Effector CD8-positive, alpha-beta T cell (primary cell): ENCODE measurements at places on chromosomes 7 and 10.
A peak's percentile ranks its signal among the peaks of the same experiment; 100 is the strongest.

DNA sequence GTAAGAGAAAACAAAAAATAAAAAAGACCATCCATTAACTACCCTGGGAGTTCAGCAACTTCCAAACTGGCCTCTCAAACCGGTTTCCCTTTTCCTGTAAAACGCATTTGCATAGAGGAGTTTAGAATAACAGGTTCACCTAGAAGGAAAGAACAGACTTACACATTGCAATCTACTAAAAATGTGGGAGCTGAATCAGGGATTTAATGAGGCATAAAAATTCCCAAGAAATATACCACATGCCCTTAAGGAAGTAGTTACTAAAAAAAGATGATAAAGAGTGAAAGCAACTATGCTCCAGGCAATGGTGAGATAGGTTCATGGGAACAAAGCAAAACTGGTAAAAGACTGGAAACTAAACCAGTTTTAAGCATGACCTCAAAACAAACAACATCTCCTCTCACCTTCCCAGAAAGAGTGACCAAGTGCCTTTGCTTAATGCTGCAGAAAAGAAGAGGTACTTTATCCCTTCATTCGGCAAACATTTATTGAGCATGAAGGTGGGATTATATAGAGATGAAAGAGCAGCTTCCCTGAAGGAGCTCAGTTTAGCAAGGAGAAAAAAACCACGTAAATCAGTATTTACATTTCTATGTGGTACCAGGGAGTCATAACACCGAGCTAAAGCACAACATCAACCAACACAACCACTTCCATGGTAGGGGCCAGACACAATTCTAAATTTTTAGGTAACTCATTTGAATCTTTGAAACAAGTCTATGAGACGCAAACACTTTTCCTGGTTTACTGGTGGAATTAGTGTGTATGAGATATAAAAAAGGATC, 152.8 kb downstream of the SGMS1 start:
- no peak for DNase-seq

- DNase-seq = no peak
These were observed 10.4 kb downstream of the WASL start for GRCh38 chr7:123738356-123738755.

DNA sequence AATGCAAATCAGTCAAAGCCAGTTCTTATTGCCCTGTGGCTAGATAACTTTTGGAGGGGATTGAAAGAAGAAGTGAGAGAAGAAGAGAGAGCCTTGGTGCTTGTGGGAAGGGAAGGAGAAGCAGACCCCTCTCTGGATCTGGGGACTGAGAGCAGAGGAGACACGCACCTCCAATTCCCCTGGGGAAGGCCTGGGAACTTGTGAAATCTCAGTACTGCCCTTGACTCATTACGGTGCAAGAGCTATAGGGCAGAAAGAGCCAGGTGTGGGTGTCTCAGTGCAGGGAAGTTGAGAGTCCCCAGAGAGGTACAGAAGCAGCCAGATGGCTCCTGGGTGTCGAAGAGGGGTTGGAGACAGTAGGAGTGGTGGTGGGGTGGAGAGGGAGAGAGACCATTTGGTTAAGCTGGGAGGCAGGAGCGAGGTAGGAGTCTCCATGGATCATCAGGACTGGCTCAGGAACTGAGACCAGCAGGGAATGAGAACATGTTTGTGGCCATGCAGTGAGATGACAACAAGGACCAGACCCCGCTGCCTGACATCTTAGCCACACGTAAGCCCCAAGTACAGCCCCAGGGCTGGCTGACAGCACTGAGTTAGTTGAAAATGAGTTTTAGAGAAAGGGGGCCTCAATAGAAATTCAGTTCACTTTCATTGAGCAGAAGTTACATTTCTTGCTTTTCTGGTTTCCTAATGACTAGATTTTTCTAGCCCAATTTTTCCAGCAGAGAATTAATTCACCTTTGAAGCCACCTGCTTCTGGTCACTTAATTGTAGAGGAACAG, 238.2 kb downstream of the BUB3 start:
- no peak for DNase-seq

DNA sequence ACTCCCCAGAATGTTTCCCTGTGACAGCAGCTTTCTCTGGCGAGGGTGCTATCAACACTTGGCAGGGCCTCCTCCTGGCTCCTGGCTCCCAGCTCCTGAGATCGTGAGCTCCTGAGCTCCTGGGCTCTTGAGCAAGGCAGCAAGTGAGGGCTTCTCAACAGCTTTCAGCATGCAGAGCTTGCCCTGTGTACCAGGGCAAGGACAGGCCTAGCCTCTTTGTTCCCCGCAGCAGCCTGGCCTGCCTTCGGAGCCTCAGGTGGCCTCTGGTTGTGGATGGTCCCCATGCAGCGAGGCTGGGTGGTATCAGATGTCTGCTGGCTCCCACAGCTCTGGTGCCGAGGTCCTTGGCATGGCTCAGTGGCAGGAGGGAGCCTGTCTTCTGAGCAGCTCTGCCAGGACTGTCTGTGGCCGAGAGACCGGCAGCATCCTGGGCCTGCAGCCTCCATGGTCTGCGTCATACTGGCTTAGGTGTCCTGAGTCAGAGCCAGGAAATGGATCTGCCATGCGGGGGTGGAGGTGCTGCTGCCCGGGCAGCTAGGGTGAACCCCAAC, 44.2 kb downstream of the ZMIZ1 start:
- no peak for DNase-seq

GRCh38 chr7:390761-391410, 100.9 kb downstream of the FOXL3 start:
- no peak for DNase-seq

GRCh38 chr10:98456686-98457482, 10.1 kb upstream of the HPS1 start:
- DNase-seq = no peak

DNA sequence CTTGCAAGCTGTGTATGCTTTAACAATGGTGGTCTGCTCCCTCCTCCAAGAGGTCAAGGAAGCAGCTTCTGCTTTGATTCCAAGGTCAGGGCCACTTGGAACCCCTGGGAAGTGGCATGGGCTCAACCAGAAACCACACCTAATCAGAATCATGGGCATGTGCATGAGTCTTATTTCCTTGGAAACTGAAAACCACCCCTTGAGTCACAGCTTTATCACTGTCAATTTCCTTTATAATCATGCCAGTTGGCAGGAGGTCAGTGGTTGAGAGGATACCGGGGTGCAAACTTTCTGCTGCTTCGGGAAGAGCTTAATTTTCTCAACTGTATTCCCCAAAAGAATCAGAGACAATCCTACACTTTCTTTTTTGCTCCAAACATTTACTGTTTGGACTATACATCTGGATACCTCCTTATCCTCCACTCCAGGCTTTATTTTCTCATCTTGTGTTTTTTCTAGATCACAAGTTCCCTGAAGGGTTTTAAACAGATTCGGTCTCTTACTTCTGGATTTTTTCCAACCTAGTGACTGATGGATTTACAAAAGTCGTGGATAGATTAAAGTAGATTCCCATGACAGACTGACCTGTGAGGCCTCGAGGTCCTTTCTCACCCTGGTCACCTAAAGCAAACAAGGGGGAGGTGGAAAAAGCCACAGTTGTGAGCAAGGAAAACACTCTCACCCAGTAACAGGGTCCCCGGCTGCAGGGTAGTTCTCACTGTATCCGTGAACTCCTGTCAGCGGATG, 36.0 kb downstream of the COL17A1 start:
- DNase-seq = no peak

DNA sequence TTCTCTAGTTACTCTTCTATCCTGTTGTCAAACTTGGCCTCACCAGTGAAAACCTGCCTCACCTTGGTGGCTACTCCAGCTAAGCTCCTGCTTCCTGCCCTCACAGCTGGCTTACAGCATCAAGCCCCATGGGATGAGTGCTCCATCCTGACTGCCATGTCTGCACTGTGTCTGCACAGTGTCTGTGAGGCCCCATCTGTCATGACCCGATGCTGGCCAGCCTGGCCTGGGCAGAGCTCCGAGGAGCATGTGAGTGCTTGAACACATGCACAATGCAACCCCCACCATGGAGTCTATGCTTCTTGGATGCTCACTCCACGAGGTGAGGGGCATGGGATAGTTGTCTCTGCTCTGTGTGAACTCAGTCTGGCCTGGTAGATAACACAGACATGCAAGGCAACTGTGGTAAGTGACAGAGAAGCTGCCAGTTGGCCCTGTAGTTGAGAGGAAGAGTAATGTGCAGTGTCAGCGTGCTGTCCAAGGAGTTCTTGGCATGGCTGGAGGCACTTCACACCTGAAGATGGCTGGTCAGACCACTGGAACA, 207.1 kb upstream of the ZNF32 start:
- no peak for DNase-seq

GRCh38 chr7:147869456-147869855, 721.1 kb upstream of the C7orf33 start:
- no peak for DNase-seq

DNA sequence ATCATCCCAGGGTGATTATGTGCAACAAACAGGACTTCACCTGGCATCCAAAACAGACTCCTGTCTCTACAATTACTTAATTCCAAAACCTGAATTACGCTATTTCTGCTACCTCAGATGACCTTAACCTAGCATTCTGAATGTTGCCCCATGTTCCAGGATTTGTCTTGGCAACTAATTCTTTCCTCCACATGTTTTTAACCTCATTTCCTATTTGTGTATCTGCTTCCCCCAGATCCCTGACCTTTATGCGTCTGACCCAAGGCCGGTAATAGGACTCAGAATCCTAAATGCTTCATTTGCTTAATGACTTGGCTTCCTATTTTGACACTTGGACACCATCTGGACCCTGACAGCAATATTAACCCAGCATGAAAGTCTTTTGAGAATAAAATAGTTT, 8.7 kb upstream of the ING3 start:
- no peak for DNase-seq

DNA sequence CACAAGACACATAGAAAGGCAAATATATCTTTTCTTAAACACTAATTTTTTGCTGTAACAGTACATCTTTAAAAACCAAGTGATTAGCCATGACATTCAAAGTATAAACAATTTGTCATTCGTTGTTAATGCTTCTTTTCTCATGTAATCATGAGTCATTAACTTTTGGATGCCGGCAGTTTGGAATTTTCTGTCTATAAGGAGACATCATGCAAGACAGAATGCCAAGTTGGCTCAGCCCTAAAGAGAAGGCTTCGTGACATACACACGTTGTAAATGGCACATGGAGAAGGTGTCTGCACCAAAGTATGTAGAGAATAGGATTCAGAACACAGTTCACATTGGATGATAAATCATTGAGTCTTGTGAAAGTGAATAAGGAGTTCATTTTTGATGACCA, 35.9 kb downstream of the CCDC3 start:
- DNase-seq = no peak

GRCh38 chr10:45000752-45001380, at the start of gene ZNF22:
Gene ZNF22 (plus strand): TSS chr10:45000923. CDS start chr10:45003369, 2,446 bp downstream.
- DNase-seq = peak; percentile 63

DNA sequence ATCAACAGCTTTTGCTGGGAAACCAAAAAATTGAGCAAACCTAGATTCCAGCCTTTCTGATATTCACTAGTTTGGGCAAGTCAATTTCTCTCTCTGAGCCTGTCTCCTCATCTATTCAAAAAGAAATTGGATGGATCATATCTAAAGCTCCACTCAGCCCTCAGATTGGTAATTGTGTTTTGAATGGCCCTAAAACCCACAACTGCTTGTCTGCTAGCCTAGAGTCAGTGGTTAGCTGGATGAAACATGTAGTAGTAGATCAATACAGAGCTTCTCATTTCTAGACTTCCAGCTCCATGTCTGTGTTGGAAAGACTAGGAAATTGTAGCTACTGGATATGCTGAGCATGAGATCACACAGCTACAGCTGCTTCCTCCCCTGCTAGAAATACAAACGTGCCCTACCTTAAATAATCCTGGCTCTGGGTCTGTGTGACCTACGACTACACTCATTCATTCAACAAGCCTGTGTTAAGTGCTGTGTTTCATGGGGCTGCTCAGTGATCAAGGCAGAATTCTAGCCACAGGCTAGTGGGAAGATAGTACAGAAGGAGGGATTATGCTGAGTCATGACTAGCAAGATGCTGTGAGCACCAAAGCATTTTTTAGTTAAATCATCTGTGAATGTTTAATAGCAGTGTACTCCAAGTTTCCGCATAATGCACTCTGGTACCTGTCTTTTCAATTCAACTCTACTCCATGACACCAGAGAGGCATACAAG, 15.7 kb downstream of the DNTT start:
- DNase-seq = no peak

GRCh38 chr7:44111761-44112160, 7.6 kb downstream of the AEBP1 start:
- no peak for DNase-seq

DNA sequence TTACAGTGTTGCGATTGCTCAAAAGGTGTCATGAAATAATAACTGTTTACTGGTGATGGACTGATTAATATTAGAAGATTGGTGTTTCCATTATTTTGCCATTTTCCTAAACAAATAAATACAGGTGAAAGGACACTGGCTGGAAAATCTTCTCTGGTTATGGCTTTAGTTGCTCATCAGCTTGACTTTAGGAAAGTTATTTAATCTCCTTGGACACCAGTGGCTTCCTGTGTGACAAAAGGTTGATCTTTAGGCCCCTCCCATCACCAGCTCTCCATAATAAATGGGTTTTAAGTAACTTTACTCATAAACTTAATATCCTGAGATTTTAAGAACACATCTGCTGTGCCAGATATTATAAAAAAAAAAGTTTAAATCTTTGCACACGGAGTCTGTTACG, 737 bp downstream of the CABCOCO1 start:
- no peak for DNase-seq

GRCh38 chr10:61617180-61617579, 45.5 kb upstream of the CABCOCO1 start:
- DNase-seq = no peak

GRCh38 chr7:31341141-31341540, 615 bp upstream of the NEUROD6 start:
- DNase-seq = no peak

DNA sequence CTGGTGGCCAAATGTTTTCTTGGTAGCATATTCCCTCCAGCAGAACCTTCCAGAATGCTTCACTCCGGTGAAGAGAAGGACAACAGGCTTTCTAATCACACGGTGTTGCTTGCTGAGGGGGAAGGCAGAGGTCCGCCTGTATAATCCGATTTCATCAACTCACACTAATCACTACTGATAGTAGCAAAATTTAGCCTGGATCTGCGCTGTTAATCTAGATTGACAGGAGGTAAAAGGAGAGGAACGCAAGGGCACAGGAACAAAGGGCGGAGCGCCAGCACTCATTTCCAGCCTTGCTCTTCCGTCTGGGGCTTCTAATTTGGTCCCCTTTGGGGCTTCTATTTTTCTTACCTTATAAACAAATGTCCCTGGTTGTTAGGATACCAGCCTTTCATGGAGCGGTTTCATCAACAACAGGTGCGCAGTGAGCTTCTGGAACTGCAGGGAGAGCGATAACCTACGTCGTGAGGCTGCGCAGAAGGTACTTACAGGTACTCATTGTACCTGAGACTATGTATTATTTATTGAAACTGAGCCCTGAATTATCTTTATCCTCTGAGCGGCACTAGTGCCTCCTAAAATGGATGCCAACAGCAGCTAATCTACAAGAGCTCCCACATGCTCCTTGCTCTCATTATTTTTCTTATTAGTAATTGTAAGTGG, 150.6 kb downstream of the CACNB2 start:
- no peak for DNase-seq

- DNase-seq = no peak
These were observed 22.4 kb downstream of the ZNF33A start for GRCh38 chr10:38032886-38033285.
